Natural killer cell (primary cell): ENCODE measurements at places on chromosomes 1 and 21. TPM values are rescaled to one million over a fixed set of nuclear protein-coding genes. Genes with fewer than 3 reads are reported as not detected.

FMN2 gene
- not detected for total RNA-seq

FOXD2 gene
- 0.49 TPM for total RNA-seq

LBR gene
- 179 TPM for total RNA-seq

ADGRL2 gene
- total RNA-seq, result not detected

FPGT gene
- 3.5 TPM for total RNA-seq

OR4F16 gene
- total RNA-seq, result not detected

GJC2 gene
- 1.7 TPM for total RNA-seq

NES gene
- not detected for total RNA-seq

OVAAL gene
- not detected for total RNA-seq

SLC45A3 gene
- 0.31 TPM for total RNA-seq

SPATA17 gene
- total RNA-seq, result not detected

OR2L8 gene
- total RNA-seq, result not detected

TNNI3K gene
- not detected for total RNA-seq

OR2AK2 gene
- not detected for total RNA-seq

CA6 gene
- total RNA-seq, result not detected

RBP7 gene
- total RNA-seq, result 0.89 TPM

LCE1A gene
- not detected for total RNA-seq

CLCNKA gene
- 0.16 TPM for total RNA-seq

CSRP1 gene
- total RNA-seq, result 44.1 TPM

RGS13 gene
- total RNA-seq, result 0.77 TPM

LDLRAD2 gene
- 2.8 TPM for total RNA-seq

LCE2A gene
- total RNA-seq, result not detected

ISG15 gene
- total RNA-seq, result 56.9 TPM

LEFTY2 gene
- total RNA-seq, result not detected

ZBTB8B gene
- total RNA-seq, result not detected

CYB561D1 gene
- total RNA-seq, result 21.1 TPM

FAM131C gene
- not detected for total RNA-seq

RASAL2 gene
- 0.23 TPM for total RNA-seq

TMCO2 gene
- not detected for total RNA-seq

UBL4B gene
- total RNA-seq, result not detected

SHCBP1L gene
- total RNA-seq, result not detected

INTS3 gene
- total RNA-seq, result 44.3 TPM

PRR9 gene
- total RNA-seq, result not detected

VHLL gene
- not detected for total RNA-seq

DENND4B gene
- 291 TPM for total RNA-seq

SPSB1 gene
- total RNA-seq, result 3.0 TPM

ZBTB40 gene
- 32.9 TPM for total RNA-seq

SLFNL1 gene
- 0.09 TPM for total RNA-seq

CREG1 gene
- 15.8 TPM for total RNA-seq

PIGR gene
- total RNA-seq, result not detected

ANKRD34A gene
- 1.9 TPM for total RNA-seq

GNG4 gene
- not detected for total RNA-seq

KCNJ10 gene
- total RNA-seq, result not detected

FAM72A gene
- 0.60 TPM for total RNA-seq

ATP6V1G3 gene
- not detected for total RNA-seq

HES3 gene
- total RNA-seq, result not detected

COL8A2 gene
- total RNA-seq, result 0.14 TPM
